Stimulated activated CD4-positive, alpha-beta T cell treated with anti-CD3 and anti-CD28 coated beads, TNF-alpha, amount 100 ng/mL, for 4 hours (primary cell): ENCODE measurements at places on chromosomes 16 and 17.

DNA sequence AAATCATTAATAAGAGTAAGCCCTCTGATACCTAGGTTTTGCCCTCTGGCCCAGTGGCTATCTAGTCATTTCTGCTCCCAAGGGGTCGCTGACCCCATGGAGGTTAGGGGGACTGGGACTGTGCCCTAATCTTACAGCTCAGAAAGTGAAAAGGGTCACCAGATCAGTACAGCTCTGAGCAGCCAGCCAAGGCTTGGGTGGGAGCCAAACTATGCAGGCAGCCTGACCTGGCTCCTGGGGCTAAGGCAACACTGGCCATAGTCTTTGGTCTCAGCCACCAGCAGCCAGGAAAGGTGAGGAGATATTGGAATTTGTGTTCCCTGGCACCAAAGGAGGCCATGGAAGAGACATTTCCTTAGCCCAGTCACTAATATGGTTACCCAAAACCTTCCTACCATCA lies 67.6 kb downstream of the ASIC2 start:
- no peak for DNase-seq

GRCh38 chr16:31191697-31192428 lies 10.7 kb downstream of the PYCARD start:
- no peak for DNase-seq

GRCh38 chr16:14015948-14016347 lies 55.2 kb upstream of the MRTFB start:
- no peak for DNase-seq

GRCh38 chr16:13866073-13866472 lies 53.9 kb upstream of the ERCC4 start:
- peak; percentile 4 for DNase-seq

GRCh38 chr16:80273635-80274538 lies 266.9 kb upstream of the DYNLRB2 start:
- no peak for DNase-seq

- no peak for DNase-seq
Measured at GRCh38 chr17:13635951-13636350, 34.2 kb upstream of the HS3ST3A1 start.

GRCh38 chr16:2813771-2814221 lies 3.2 kb upstream of the PRSS21 start:
- DNase-seq: no peak

GRCh38 chr16:83045790-83046189 lies 419.0 kb downstream of the CDH13 start:
- DNase-seq: no peak

DNA sequence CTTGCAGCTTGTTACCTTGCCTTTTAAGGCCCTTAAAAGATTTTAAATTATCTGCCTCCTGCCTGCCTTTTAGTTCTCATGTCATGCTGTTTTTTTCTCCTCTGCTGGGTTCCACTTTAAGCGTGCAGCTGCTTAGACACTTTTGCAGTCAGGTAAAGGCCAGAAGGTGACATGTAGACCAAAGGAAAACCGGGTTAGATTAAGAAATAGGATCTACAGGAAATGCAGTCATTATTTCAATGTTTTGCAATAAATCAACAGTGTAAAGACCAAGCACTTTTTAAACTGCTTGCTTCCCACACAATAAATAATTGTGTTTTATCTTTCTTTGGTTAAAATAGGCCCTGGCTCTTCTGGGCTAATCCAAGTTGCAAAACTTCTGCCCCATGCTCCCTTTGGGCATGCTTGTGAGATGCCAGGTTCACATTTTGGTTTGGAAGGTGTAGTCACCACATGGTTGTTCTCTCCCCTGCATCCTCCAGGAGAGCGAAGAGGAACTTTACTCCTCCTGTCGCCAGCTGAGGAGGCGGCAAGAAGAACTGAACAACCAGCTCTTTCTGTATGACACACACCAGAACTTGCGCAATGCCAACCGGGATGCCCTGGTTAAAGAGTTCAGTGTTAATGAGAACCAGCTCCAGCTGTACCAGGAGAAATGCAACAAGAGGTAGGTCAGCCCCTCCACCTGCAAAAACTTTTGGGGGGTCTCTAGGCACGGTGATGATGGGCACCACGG lies 54.9 kb downstream of the SDR42E1 start:
- no peak for DNase-seq

DNA sequence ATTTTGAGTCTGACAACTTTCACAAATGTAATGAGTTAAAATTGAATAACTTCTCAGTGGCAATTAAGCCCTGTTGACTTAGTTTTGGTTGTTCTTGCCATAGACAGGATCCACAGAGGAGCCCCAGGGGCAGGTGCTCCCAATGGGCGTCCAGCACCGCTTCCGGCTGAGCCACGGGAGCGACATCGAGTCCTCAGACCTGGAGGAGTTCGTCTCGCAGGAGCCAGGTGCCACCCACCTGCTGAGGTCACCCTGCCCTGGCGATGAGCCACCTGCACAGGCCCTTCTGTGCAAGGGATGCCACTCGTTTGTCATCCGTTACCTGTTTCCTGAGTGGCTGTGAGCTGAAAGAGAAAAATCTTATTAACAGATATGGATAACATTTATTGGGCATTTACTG lies 10.7 kb downstream of the CCDC40 start:
- no peak for DNase-seq

DNA sequence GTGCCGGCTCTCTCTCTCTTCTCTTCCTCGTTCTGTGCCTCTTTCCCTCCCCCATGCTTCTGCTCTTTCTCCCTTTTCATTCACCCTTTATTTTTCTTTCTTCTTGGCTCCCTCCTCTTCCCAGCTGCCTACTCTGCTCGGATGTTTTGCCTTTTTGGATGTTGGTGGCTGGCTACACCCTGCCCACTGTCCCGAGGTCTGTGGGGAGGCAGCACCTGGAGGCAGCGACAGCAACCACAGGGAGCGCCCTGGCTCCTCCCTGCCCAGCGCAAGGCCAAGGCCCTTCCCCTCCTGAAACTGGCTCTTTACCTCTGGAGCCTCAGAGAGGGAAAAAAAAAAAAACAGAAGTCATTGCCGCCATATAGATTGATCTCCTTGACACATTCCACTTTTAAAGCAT lies 20.0 kb downstream of the CLUAP1 start:
- no peak for DNase-seq

DNA sequence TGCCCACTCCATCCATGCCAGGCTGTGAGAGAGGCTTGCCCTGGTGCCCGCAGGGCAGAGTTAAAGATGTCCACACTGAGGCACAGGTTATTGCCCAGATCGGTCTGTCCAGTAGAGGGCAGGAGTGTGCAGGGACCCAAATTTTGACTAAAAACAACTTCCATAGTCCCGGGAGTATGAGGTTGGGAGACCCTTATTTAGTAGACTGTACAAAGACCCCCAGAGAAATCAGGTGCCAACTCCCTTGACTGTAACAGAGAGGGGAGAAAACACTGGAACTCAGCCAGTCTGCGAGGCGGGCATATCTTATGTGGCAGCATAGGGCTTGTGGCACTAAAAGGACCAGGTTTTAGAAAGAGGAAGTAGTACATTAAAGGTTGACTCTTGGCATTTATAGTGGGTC lies 43.4 kb downstream of the HNF1B start:
- no peak for DNase-seq

- no peak for DNase-seq
Measured at GRCh38 chr16:9225527-9226316, 134.3 kb downstream of the HAPSTR1 start.

DNA sequence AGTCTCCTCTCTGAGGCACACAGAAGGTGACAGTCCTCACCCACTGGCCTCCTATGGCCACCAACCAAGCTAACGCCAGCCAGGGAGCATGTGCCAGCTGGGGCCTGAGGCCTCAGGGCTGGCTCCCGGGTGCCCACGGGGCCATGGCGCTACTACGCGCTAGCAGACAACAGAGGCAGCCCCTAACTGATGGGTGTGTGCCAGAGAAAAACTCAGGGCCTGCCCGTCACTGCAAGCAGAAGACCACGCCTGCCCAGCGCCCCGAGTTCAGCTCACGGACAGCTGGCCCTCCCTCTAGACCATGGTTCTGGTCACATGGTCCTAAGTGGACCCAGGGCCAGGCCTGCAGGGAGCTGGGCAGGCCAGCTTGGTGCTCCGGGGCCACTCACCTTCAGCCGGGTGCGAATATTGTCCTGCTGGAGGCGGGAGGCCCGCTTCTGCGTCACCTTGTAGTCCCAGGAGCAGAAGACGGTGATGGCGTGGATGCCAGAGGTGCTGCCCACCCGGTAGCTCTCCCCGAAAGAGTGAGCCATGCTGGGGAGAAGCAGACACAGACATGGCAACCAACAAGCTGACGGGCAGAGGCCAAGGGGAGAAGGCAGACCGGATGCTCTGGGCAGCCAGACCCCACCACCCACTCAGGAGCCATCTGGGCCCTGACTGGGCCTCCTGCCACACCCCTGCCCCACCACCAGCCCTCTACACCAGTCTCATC lies 6.2 kb downstream of the TMC6 start:
- DNase-seq: no peak

DNA sequence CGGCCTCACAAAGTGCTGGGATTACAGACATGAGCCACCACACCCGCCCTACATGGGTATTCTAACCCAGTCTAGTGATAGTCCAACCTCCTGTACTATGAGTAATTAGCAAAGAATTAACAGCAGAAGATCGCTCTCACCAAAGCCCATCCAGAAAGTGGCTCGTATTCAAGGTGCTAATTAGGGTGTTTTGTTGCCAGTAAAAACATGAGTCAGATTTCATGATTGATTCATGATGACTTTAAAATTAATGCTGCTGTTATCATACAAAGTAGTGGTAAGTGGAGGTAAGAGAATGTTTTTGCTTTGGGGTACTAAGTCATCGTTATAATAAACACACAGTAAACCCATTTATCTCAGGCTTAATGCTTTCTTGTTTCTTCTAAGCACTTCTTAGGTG lies 428.8 kb downstream of the WWOX start:
- no peak for DNase-seq

DNA sequence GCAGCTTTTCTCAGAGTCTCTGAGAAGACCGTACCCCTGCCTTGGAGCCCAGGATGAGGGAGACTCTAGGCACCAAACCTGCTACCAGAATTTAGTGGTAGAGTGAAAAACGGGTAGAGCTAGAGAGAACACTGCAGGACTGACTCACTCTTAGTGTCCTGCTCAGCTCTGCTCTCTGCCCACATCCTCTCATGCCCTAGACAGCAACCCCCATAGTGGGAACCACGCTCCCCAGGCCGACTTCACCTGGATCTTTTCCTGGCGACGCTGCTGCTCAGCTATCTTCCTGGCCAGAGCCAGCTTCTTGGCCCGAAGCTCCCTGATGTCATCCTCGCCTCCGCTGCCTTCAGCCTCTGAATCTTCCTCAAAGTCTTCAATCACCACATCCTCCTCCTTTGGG lies 26.7 kb downstream of the HIC1 start:
- no peak for DNase-seq

DNA sequence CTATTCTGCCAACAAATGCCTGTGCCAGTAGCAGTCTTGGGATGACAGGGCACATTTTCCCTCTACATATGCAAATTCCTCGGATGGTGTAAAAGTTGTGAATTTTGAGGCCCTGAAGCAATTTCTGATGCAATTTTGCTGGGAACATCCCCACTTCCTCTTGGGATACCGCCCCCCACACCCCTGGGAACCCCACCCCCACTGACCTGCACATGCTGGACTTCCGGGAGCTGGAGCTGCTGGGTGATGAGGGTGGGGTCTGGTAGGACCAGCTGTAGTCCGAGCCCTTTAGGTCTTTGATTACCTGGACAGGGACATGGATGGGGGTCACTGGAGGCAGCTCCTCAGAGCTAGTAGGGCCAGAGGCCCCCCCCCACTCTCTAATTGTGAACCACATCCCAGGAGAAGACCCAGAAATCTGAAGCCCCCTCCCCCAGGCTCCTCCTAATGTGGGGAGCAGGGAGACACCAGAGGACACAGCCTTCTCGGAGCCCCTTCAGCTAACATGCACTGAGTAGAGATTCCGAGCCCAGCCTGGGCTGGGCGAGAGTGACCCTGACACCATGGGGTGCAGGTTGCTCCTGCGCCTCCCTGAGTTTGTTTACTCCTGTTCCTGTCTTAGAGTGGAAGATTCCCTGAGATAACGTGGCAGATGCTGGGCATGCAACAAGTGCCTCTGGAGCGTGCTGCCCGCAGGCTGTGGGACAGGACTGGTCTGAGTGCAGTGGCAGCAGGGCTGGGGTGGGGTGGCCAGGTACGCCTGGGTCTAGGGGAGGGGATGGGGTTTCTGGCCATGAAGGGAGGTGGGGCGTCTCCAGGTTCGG lies 9.0 kb downstream of the MTSS2 start:
- no peak for DNase-seq

DNA sequence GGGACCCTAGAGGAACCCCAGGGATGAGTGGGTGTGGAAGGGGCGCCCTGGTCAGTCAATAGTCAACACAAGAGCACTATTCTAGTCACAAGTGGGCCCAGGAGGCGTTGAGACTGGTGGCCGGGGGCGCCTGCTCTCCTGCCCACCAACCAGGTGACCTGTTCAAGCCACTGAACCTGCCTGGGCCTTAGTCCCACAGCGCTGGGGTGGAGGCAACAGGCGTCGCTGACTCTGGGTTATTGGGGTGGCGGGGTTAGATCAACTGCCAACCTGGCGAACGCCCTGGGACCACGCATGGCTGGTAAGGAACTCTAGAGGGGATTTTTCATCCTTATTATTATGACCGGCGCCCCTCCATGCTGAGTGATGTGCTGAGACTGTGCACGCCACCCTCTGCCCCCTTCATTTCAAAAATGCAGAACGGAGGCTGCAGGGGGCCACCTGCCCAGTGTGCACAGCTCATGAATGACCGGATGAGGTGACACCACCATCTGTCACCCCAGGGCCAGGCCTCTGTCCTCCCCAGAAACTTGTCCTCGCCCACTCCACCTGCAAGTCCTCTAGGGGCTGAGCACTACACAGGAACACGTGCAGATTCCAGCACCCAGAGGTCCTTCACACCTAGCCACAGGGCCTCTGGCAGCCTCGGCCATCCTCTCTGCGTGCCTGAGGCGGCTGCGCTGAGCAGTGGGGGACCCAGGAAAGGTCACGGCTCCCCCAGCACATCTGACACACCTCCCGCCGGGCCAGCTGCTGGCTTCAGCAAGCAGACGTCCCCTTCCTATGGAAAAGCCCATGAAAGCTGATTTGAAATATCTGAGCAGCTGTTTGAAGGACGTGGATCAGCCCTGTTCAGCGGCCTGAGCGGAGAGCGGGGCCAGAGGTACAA lies 51.6 kb upstream of the DNAH17 start:
- no peak for DNase-seq

DNA sequence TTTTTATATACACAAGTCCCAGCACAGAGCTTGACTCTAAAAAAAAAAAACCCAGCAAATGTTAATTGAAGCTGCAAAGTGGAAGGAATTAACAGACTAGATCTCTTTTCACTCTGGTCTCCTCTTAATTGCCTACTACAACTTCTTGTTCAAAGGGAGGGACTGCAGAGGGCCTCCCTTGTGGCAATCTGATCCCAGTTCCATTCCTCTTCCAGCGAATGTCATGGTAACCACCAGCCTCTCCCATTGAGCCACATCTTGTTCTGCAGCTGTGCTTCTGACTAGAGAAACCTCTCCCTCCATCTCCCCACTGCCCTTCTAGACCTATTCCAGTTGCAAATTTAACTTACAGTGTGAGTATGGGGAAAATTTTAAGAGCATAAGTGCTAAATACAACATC lies 5.9 kb downstream of the SUPT6H start:
- no peak for DNase-seq

- DNase-seq: no peak
Measured at GRCh38 chr17:17087424-17088015, 45.3 kb downstream of the MPRIP start.
